ENCODE measurements at places on chromosomes 12 and 14.

DNA sequence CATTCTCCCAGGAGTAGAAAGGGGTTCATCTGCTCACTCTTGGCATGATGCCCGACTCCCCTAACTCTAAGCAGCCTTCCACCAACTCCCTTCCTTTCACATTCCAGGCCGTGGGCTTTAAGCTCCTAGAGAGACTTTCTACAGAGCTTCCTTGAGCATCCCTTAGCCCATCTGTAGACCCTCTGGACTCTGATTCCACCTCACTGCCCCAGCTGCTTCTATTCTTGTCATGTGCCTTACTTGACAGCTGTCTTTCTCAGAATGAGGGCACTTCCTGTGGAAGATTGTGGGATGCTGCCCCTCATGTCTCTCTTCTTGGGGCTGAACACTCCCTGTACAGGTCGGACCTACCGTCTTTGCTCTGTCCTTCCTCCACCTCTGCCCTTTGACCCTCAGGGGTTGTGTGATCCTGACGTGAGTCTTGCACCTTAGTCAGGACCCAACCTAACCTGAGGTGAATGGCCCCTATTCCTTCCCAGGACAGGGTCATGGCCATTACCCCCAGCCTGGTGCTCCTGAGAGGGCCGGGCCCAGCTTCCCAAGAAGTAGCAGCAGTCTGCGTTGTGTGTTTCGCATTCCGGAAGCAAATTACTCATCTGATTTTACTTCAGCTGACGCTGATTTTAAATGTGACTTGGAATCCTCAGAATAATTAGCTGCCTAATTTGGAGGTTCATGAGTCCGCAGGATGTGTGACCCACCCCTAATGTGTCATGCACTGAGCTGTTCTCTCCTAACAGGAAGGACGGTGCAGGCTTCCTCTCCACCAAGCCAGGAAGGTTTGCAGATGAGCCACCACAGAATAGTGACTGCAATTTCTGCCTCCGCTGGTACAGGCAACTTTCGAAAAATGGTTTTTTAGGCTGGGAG, 2.7 kb upstream of the GALNT6 start:
- peak; percentile 61 for DNase-seq

DNA sequence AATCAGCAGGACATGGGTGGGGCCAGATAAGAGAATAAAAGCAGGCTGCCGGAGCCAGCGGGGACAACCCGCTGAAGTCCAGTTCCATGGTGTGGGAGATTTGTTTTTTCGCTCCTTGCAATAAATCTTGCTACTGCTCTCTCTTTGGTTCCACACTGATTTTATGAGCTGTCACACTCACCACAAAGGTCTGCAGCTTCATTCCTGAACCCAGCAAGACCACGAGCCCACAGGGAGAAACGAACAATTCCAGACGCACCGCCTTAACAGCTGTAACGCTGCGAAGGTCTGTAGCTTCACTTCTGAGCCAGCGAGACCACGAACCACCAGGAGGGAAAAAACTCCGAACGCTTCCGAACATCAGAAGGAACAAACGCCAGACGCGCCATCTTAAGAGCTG, 2.8 kb upstream of the CNIH1 start:
- DNase-seq = no peak

DNA sequence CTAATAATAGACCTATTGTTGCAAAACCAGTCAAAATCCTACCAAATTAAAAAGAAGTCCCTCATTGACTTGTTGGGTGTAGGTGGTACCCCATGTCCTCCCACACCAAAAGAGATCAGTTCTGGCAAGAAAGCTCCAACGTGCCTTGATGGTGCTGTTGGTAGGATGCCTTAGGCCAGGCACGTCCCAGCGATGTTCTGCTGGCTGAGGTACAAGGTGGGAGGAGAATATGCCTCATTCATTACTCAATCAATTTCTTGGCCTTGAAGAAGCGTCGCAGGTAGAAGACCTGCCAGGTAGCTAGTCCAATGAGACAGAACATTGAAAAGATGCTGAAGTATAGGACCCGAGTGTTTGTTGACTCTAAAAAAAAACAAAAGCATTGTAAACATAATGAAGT, 7.8 kb upstream of the NEK9 start:
- no peak for DNase-seq

GRCh38 chr12:67747869-67748742, 99.6 kb downstream of the DYRK2 start:
- no peak for DNase-seq

- no peak for DNase-seq
Measured at GRCh38 chr12:28498850-28499249, 308.6 kb downstream of the CCDC91 start.

DNA sequence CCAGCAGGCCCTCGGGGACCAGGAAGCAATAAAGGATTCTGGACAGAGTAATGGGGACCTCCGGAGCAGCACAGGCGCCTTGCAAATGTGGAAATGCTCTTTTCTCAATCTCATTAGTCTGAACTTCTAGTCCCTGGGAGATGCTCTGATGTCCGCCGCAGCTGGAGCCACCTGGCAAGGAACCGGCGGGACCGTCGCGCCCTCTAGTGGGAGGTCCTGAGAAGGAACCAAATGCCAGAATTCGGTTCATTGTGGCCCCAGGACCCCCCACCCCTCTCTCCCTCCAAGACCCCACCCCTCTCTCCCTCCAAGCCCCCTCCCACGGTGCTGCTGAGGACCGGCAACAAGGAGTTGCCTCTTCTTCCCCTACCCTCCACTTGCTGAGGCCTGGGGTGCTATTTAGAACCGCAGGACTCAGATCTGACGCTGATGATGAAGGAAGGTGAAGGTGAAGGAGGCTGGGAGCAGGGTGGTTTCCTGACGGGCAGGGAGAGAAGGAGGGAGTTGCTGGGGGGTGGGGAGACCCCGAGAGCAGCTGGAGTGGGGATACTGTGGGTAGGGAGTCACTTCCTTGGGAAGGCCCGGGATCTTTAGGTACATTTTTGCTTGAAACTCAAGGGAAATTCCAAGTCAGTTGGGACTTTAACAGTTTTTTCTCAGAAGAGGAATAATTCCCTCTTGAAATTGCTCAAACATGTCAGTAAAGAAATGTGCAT, 42.5 kb downstream of the SMIM41 start:
- DNase-seq = peak; percentile 74

- DNase-seq = no peak
Measured at GRCh38 chr12:67624355-67624754, 24.2 kb upstream of the DYRK2 start.

GRCh38 chr14:64221391-64222003, 72.7 kb downstream of the ESR2 start:
- no peak for DNase-seq

GRCh38 chr14:90511795-90512328, 115.0 kb downstream of the CALM1 start:
- no peak for DNase-seq

DNA sequence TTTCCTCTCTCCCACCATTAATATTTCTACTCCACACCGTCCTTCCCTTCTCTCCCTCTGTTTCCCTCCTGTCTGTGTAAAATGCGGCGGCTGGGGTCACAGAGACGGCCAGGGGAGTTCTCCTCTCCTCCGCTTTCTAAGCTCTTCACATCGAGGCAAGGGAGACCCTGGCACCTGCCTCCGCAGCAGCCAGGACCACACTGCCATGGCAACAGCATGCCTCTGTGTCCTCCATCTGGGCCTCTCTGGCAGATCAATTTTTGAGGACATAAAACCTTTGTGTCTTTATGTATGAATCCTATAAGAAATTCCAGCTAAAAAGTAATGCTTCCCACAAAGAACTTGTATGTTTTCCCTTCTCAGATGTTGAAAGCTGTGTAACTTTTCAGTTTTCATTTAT, 41.4 kb downstream of the DYRK4 start:
- no peak for DNase-seq

DNA sequence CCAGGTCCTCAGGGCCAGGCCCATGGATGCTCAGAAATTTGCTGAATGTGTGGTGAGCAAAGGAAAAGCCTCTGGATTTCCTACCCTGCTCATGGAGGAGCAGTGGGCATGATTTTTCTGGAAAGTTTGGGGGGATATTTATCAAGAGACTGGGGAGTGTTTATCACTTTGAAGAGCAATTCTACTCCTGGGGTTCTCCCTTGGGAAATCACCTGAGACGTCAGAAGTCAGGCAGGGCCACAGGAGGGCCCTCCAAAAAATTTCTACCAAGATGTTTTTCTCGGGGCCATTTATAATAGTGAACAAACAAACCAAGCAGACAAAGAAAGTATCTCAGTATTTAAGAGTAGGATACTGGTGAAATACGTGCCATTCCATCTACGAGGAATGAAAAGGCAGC, 20.1 kb upstream of the EIF2B2 start:
- no peak for DNase-seq

DNA sequence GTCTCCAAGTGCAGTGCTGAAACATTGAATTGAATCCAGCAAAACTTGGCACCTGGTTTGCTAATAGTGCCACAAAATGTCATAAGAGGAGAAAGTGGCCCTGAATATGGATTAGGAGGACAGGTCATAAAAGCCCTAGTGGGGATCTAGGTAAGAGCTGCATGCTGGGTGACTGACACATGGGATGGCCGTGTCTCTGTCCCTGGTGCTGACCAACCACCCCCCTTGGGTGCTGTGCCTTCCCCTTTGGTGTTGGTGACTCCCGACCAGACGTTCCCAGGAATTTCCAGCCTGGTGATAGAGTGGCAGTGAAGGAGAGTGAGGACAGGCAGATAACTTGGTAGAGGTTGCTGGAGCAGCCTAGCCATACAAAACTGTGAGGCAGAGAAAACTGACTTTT, 142.8 kb downstream of the VRK1 start:
- DNase-seq = peak; percentile 4

- DNase-seq = no peak
Measured at GRCh38 chr12:28212182-28212581, 21.9 kb downstream of the CCDC91 start.

GRCh38 chr12:26700430-26700829, 132.6 kb downstream of the ITPR2 start:
- no peak for DNase-seq

DNA sequence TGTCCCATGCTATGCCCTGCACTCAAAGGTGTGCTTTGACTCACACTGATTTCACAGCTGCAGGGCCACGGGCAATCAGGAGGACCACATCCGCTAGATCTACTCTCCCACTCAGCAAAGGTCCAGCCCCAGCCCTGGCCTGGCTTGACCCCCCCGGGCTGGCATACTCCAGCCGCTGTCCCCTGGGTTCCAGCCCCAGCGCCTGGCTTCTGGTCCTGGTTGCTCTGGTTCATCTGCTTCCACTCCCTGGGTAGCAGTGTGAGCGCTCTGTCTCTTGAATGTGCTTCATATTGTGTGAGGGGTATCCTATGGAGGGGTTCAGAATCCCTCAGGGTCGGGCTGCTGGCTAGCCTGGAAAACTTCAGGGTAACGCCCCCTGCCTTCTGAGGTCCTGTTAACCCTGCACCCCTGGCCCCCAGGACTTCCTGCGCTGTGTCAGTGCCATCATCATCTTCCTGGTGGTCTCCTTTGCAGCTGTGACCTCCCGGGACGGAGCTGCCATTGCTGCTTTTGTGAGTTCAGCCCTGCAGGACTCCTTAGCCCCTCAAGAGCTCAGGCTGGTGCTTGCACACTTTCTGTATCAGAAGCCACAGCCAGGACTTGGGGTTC, 1.9 kb downstream of the CMTM5 start:
- DNase-seq = no peak

DNA sequence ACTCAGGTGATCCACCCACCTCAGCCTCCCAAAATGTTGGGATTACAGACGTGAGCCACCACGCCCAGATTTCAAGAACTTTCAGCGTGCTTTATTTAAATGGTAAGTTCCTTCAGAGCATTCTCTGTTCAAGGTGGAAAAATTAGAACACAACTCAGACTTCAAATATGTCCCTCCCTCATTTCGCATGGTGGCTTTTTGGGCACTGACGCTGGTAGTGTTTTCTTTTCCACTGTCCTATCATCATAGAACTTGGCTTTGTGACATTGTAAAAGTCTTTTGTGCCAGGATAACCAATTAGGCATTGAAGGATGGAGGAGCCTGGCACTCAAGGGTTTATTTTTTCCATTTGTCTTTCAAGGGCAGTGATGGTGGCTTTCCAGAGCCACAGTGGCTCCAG, 190.8 kb downstream of the NUAK1 start:
- no peak for DNase-seq

DNA sequence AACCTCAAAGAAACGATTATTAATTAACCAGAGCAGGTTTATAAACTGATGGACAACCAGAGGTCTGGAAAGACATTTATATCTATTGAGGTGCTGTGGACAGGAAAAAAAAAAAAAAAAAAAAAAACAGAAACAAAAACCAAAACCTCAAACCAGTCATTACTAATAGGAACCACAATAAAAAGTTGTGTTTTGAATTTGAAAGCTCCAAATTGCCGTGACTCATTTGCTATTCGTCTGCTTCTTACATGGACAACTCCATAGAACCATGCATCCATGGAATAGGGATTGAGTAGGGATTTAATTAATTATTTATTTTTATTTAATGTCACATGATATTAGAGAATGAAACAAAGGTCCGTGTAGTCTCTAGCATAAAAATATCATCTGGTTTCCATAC, 134.1 kb upstream of the SSTR1 start:
- DNase-seq = no peak

DNA sequence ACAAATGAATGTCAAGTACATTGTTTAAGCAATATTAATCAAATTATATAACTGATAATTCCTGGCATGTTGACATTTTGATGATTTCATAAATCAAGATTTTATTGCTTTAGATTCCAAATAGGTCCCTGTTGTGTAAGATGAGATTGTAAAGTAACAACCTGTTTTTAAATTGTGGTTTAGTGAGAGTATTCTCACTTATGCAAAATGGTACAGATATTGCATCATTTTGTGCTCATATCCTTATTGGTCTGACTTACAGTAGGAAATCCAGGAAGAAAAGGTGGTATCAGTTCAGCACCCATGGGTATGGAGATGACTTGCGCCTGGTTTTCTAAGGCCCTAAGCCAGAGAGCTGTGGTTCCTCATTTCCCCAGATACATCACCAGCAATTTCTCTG, 165.5 kb downstream of the KIF21A start:
- no peak for DNase-seq

- DNase-seq = no peak
Measured at GRCh38 chr14:20421267-20421666, 8.0 kb upstream of the TEP1 start.

- no peak for DNase-seq
Measured at GRCh38 chr12:70842942-70843341, 77.6 kb downstream of the PTPRR start.
